SW480 (cell line): ENCODE measurements at places on chromosomes 1 and 21.

DNA sequence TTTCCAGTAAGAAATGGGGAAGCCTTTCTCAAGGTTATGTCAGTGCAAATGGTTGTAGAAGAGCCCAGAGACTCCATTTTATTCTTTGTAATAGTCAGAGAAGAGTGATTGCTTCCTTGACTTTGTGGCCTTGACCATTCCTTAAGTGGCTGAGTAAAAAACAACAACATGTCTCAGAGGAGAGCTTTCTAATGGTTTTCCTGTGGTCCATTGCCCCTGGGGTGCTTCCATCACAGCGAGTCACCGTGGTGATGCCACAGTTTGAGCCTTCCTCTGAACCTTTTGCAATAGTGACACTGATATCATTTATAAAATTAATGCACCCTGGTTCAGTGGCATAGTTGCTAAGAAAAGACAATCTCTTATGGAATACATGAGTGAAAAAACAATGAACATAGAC is 38.6 kb downstream of the PAPPA2 start:
- no peak for DNase-seq

GRCh38 chr21:38095220-38095619 is 161.6 kb upstream of the KCNJ15 start:
- DNase-seq = no peak

DNA sequence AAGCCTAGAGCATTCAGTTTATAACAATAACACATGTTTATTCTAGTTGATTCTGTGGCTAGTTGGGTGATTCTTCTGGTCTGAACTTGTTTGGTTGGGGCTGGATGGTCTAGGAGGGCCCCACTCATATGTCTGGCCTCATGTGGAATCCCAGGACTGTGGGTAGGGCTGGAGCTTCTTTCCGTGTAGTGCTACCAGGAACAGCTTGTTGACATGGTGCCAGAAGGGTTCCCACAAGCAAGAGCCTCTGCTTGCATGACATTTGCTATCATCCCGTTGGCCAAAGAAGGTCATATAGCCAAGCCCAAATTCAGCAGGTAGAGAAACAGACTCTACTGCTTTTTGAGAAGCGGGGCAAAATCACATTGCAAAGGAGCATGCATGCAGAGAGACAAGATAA is 67.6 kb upstream of the PPP2R5A start:
- no peak for DNase-seq

DNA sequence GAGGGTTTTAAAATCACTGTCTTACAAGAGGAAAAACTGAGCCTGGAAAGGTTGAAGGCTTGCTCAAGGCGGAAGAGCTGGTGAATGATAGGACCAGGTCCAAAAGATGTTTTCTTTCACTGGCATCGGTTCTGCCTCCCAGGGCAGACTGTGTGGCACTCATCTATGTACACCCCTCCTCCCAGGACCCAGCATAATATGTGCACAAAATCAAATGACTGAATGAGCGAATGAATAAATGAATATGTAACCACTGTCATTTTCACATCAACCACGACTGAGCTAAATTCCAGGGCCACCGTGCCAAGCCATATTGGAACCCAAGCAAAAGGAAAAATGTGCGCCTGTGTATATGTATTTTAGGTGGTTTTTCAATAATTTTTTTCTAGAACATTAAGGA is 99.3 kb upstream of the ZBTB40 start:
- no peak for DNase-seq

GRCh38 chr1:73144311-73144710 is 862.0 kb upstream of the NEGR1 start:
- DNase-seq = no peak

DNA sequence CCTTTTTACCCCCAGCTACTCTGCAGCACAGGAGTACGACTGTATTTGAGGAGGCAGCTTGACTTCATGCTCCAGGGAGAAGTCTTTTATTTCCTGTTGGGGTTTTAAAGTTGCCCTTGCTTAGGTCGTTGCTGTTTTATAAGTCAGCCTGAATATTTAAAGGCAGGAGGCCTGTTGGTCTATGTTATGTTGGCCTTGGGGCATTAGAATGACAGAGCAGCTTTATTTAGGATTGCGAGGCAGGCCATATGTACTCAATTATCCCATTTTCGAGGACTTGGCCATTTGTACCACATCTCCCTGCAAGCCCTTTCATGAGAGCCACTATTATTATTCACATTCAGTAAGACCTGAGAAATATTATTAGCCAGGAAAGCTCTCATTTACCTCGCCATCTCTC is 47.0 kb downstream of the KIF26B start:
- no peak for DNase-seq

GRCh38 chr1:100581096-100581705 is 43.3 kb downstream of the GPR88 start:
- DNase-seq = no peak

DNA sequence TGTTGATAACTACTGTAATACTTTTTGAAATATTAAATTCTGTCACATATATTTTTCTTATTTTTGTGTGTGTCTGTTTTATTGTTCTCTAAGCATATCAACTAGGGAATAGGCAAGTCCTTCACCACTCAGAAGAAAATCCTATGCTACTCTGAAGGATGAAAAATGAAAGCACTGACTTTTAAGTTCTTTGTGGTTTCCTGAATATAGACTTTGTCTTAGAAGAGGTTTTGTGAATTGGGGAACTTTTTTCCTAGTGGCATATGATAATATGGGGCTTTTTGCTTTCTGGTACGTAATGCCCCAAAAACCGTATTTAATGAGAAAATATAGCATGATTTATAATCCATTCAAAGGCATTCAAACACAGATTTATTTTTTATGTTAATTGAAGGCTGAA is 136.0 kb downstream of the SNX7 start:
- no peak for DNase-seq

DNA sequence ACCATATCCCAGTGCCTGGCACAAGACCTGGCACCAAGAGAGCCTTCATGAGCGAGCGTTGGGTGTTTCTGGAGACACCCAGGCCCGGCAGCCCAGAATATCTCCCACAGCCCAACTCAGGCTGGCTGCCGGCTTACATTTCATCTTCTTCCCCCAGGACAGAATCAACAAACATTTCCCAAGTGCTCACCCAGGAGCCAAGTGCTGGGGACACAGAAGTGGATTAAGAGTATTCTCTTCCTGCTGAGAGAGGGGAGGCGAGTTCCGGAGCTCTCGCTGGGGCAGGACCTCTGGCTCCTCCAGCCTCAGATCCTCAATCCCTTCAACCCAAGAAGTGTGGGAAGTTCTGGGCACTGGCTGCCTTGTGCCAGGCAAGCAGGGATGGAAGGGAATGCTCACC is 23.6 kb downstream of the IFFO2 start:
- no peak for DNase-seq

DNA sequence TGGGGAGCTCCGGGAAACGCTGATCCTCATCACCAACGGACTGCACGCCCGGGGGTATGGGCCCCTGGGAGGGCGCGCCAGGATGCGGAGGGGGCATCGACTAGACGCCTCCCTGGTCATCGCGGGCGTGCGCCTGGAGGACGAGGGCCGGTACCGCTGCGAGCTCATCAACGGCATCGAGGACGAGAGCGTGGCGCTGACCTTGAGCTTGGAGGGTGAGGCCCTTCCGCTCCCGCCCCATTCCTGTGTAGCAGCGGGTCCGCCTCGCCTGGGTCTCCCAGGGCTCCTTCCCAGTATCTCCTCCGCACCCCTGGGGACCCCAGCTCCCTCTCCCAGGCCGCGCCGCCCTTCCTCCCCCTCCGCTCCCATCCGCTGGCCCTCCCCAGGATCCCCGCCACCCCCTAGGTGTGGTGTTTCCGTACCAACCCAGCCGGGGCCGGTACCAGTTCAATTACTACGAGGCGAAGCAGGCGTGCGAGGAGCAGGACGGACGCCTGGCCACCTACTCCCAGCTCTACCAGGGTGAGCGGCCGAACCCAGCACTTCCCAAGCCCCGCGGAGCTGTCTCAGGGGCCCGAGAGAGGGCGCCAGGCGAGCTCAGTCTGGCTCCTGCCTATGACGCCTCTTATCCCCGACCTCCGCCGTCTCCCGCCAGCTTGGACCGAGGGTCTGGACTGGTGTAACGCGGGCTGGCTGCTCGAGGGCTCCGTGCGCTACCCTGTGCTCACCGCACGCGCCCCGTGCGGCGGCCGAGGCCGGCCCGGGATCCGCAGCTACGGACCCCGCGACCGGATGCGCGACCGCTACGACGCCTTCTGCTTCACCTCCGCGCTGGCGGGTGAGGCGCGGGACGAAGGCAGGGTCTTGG is 5.0 kb downstream of the HAPLN2 start:
- no peak for DNase-seq

DNA sequence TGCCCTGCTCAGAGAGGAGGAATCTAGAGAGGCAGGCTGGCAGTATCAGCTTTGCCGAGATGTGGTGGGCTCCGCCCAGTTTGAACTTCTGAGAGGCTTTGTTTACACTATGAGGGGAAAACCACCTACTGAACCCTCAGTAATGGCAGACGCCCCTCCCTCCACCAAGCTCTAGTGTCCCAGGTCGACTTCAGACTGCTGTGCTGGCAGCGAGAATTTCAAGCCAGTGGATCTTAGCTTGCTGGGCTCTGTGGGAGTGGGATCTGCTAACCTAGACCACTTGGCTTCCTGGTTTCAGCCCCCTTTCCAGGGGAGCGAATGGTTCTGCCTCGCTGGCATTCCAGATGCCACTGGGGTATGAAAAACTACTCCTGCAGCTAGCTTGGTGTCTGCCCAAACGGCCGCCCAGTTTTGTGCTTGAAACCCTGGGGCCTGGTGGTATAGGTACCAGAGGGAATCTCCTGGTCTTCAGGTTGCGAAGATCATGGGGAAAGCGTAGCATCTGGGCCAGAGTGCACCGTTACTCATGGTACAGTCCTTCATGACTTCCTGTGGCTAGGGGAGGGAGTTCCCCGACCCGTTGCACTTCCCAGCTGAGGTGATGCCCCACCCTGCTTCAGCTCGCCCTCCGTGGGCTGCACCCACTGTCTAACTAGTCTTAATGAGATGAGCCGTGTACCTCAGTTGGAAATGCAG is 43.6 kb downstream of the C21orf91 start:
- DNase-seq = no peak

DNA sequence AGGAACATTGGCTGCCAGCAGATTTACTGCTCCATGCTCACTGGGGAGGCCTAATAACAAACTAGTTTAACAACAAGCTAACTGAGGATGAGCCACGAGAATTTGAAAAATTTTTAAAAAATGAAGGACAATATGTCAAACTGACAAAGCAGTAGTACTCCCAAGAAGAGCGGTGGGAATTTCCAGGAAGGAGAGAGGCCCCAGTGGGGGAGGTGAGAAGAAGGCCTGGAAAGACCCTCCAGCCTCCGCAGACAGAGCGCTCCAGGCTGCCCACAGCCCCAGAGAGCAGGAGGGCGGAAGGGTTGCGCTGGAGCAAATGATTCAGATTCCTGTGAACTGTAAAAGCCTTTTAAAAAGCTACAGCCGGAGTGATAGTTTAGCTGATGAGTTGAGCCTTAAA is 78.5 kb downstream of the SIPA1L2 start:
- no peak for DNase-seq

GRCh38 chr1:36492491-36492890 is 9.8 kb upstream of the CSF3R start:
- DNase-seq = no peak

GRCh38 chr1:222018041-222018440 is 276.2 kb upstream of the DUSP10 start:
- no peak for DNase-seq

- no peak for DNase-seq
These were observed 174.9 kb downstream of the ETS2 start for GRCh38 chr21:38980416-38981313.
